ENCODE measurements at places on chromosomes 12 and 14.

DNA sequence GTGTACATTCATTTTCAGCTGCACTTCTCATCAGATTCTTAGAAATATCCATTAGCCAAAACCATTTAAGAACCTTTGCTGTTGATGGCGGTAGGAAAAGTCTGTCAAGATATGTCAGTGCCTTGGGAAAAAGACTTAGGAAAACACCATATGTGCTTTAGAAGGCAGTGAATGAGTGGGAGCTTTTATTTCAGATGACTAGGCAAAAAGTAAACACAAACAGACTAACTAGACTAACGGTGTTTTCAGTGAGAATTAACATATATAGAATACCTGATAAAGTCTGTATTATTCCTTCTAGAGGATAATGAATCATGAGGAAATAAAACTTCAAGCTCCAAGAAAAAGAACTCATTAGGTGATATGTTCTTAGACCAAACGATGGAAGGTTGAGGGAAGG lies 418.9 kb downstream of the NAV3 start:
- DNase-seq: no peak

DNA sequence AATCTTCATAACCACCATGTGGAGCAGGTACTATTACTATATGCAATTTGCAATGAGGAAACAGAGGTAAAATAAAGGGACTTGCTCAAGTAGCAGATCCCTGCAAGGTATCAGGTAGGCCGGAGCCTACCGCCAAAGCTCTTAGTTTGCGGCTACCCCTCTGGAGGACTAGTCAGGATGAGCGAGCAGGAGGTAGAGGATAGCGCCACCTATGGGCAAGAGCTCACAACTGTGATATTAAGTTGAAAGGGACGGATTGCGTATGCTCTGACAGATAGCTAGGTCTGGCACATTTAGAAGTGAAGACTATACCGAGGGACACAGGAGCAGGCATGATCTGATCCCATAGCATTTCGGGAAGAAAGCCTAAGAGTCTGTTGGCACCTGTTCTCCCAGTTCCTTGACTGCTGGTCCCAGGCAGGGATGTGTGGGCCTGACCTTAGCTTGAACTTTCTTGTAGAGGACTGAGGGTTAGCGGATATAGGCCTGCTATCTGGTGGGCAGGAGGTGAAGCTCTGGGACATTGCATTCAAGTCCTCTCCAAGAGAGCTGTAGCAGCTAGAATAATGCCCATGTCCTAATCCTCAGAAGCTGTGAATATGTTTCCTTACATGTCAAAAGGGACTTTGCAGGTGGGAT lies 48.0 kb downstream of the SLC17A8 start:
- no peak for DNase-seq

DNA sequence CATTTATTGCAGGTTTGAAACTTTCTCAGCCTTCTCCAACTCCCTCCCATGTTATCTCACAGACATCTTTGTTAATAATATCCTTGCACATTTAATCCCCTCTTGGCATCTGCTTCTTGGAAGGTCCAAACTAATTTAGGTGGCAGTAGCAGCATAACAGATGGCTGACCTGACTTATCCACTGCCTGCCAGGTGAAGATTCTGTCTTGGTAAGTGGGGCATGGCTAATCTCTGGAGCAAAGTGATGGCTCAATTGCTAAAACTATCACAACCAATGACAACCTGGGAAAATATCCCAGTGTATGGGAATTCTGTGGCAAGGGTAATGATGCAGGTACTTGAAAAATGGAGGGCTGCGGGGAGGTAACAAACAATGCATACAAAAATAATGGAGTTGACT lies 58.2 kb upstream of the ALG10B start:
- DNase-seq: no peak

- no peak for DNase-seq
Measured at GRCh38 chr14:54766276-54767138, 136.1 kb downstream of the GCH1 start.

- no peak for DNase-seq
Measured at GRCh38 chr12:103929784-103930033, 501 bp upstream of the HSP90B1 start.

- DNase-seq: no peak
Measured at GRCh38 chr12:28578361-28578760, 388.1 kb downstream of the CCDC91 start.

GRCh38 chr12:107567876-107568619 lies 117.6 kb upstream of the PWP1 start:
- no peak for DNase-seq

DNA sequence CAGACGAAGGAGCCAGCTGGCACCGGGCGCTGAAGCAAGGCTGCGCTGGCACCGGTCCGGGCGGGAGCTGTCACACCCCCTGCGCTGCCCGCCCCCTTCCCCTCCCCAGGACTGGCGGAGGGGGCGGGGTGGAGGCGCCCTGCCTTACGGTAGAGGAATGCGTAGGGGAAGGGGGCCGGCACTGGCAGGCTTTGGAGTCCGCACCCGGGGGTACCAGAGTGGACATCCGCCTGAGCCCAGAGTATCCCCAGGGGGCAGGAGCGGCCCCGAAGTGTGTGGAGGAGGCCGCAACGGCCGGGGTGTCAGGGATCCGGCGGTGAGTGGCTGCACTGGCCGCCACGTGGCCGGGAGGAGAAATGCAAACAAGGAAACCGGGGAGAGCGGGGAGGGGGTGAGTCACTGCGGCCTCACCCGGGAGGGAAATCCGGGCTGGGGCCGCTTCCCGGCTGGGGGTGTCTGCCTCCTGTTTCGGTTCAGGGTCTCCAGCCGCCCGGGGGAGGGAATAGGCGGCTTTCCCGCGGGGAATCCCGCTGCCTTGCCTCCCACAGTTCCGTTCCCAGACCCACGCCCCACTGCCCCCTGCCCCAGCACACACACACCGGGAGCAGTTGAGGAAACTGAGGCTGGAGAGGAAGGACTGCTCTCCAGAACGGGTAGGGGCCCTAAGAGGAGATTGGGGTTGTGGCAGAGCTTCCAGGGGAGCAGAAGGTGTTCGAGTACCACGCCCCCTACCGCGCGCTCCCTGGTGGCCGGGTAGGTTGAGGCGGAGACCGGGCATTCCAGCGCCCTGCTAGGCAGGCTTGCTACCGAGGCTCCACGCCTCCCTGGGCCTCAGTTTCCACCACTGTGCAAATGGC lies at the start of gene RAPGEF3:
Gene RAPGEF3, minus strand, starts transcription at position 47 of the 857 bp plus-strand sequence. CDS start 324 bp downstream, outside the sequence.
- DNase-seq: peak; percentile 54

DNA sequence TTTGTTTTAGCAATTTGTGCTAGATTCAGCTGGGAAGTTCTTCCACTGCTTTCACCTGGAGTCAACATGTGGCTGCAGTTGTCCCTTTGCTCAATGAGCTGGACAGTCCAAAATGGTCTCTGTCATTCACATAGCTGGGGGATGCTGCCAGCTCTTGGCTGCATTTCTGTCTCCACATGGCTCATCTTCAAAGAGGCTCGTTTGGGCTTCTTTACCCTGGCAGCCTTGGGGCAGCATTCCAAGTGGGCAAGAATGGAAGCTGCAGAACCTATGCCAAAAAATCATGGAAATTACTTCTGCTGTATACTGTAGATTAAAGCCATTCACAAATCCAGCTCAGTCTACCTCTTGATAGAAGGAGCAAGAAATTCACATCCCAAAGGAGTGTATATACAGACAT lies 199.1 kb downstream of the SLC5A8 start:
- DNase-seq: no peak

DNA sequence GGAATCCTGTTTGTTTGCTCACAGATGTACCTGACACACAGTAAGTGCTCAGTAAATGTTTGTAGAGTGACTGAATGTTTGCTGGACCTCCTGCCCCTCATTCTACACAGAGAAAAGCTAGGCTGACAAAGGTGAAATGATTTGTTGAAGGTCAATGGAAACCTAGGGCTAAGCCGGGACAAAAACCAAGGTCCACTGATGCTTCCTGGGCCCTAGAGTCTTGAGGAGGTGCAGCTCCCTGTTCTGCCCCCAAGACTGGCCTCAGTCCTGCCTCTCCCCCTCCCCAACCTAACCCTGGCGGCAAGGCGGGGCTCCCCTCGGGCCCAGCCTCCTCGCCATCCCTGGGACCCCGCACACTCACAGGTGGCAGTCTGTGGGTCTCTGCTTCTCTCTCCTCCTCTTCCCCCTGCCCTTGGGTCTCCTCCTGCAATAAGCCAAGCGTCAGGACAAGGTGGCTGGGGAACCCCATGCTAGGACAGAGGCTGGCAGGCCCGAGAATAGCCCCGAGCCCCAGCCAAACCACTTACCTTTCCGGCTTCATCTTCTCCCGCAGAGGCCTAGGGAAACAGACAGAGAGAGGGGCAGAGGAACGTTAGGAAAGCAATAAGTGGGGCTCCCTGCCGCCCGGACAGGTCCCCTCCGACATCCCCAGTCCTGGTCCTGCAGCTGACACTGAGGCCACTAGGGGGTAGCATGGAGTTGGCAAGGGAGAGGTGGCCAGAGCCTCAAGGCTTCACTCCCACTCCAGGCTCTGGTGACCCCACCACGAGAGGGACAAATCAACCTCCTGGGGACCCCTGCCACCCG lies 9.3 kb downstream of the PGF start:
- peak; percentile 69 for DNase-seq

- DNase-seq: peak; percentile 48
Measured at GRCh38 chr12:54220092-54220557, 31.3 kb upstream of the SMUG1 start.

GRCh38 chr12:132491138-132491663 lies 1.2 kb downstream of the FBRSL1 start:
- no peak for DNase-seq

DNA sequence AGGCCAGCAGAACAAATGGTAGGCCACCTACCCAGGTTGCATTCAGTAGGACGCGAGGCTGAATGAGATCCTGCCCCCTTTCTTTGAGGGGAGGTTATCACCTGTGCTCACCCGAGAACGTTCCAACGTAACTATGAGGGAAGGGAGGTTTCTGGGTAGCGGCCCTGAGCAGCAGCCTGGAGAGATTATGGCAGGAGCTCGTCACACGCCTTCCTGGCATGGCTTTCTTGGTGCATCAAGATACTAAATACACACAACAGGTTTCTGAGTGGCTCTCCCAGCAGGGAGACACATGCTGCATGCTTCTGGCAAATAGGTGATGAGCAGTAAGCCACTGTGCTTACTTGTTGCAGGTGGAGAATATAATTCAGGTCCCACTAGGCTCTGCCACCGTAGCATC lies 147.7 kb downstream of the CALM1 start:
- no peak for DNase-seq

GRCh38 chr14:26597589-26598080 lies at the start of gene NOVA1:
TSS of gene NOVA1 (minus strand) at chr14:26598033. CDS start at chr14:26597436, 597 bp downstream.
- DNase-seq: no peak

DNA sequence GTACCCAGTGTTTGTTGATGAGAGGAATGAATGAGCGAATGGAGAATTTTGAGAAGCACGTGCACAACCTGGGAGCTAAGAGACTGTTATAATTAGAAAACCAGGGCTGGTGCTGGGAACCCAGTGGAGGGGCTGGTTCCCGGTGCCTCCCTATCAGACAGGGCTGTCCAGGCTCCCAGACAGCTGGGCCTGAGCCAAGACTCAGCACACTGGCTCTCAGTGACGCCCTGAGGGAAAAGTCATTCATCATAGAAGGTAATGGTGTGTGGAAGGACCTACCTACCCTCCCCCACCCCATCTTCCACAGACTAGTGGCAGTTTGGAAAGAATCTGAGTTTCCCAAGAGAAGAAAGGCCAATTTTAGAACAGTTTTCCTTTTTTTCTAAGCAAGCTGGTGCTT lies 34.7 kb downstream of the KCNA5 start:
- no peak for DNase-seq

DNA sequence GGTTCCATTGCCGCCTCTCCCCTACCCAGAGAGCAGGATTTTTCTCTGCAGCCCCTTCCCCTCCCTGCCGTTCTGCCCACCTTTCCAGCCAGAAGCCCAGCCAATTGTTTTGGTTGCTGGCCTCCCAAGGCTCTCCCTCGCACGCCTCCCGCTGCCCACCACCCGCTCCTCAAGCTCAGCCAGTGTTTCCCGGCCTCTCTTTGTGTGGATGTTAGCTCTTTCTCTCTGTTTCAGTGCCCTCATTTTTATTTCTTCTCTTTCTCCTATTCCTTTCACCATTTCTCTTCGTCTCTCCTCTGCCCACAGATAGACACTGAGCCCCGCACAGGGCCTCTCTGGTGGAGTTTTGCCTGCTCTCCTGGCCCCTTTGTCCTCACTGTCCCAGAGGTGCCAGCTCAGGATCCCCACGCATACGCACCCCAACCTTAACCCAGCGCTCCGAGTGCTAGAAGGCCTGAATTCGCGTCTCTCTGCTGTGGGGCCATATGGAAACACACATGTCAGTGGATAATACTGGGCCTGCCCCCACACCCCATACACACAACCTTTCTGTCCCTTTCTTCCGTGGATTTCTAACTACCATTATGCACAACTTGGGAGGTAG lies 54.9 kb downstream of the SMUG1 start:
- DNase-seq: no peak

DNA sequence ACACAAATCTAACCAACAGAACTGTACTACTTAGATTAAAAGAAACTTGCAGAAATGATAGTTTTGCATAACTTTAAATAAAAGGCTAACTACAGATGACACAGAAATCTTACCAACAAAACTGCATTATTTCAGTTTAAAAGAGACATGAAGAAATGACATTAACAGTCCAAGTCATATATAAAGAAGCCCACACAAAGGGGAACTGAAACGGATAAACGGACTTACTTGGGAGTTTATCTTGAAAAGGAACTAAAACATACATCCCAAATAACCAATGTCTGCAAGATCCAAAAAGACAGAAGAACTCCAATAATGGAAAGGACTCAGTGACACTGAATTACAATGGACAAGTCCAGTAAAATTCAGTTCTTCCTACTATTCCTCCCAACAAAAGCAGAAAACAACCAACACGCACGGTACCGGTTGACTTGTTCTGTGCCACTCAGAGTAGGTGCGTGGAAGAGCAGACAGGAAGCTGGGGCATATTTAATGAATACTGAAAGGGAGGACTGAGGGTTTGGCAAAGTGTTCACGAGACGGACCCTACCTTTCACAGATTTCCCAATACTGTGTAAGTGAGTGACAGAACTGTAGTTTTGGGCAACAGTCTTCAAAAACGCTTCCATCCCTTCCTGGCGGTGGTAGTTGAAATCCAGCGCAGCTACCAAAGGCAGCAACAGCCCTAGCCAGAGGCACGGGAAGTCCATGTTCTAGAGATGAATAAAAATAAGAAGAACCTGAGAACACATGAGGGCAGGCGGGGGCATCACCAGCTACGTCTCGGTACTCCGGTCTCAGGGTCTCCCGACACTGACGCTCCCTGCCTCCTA lies 627 bp downstream of the CPM start:
- peak; percentile 2 for DNase-seq

- DNase-seq: no peak
Measured at GRCh38 chr14:94517641-94518257, 8.5 kb upstream of the SERPINA12 start.

- no peak for DNase-seq
Measured at GRCh38 chr14:69473946-69474345, 10.6 kb upstream of the PLEKHD1 start.

GRCh38 chr12:95790917-95791849 lies 619 bp upstream of the NTN4 start:
- no peak for DNase-seq

- DNase-seq: peak; percentile 37
Measured at GRCh38 chr14:75709207-75709812, 48.3 kb downstream of the TTLL5 start.

GRCh38 chr14:25237845-25238244 lies 187.9 kb upstream of the STXBP6 start:
- no peak for DNase-seq

Measured in activated T-cell treated with anti-CD3 and anti-CD28 coated beads for 1 hour (primary cell).